ENCODE measurements at places on chromosomes 5 and 9. TPM values are rescaled to one million over a fixed set of nuclear protein-coding genes. Genes with fewer than 3 reads are reported as not detected.

Gene KLF4
- total RNA-seq: 67.4 TPM

Gene PCDHGA6
- total RNA-seq: 3.4 TPM

Gene TAF11L2
- total RNA-seq: not detected

Gene SLC25A46
- total RNA-seq: 64.6 TPM

Gene NUTM2G
- not detected for total RNA-seq

Gene CDC20B
- total RNA-seq: not detected

Gene ALDH1A1
- 57.2 TPM for total RNA-seq

Gene FRRS1L
- total RNA-seq: under 0.01 TPM

Gene HK3
- total RNA-seq: 20.3 TPM

Gene MOB3B
- total RNA-seq: 11.9 TPM

Gene GGTA1
- total RNA-seq: 30.9 TPM

Gene GCNT4
- total RNA-seq: 1.0 TPM
